ENCODE measurements at places on chromosomes 4 and X.

DNA sequence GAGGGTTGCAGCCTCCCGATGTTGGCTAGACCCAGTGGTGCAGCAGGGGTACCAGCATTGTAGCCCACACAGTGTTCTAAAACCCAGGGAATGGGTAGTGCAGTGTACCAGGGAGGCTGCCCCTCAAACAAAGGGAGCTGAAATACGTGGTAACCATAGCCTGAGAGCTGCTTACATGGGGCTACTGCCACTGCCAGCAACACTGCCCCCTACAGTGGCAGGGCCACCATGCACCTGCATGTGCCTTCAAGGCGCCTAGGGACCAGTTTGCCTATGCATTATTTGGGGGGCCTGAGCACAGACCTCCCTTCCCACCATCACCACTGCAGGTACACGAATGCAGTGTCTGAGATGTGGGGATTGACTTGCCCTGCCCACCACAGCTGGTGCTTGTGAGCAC lies 21.0 kb upstream of the BMP15 start:
- DNase-seq, result no peak

DNA sequence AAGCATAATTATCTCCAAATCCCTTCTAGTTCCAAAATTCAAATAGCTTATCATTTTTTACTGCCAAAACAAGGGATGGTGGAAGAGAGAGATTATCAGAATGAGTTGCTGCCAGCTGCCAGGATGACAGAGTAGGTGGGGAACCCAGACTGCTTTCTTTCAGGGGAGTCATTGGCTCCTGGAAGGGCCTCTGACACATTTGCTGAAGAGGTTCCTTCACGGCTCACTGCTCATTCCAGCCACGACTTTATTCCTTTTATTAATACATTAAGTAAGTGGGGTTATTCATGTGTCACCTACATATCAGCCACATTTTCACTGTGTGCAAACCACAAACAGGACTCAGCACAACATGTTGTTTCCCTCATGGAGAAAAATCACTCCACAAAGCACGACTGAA lies 12.7 kb upstream of the SMIM43 start:
- DNase-seq, result no peak

GRCh38 chrX:85024044-85024443 lies 20.4 kb downstream of the APOOL start:
- no peak for DNase-seq

- no peak for DNase-seq
These were observed 63.8 kb upstream of the TAPT1 start for GRCh38 chr4:16289897-16290554.

DNA sequence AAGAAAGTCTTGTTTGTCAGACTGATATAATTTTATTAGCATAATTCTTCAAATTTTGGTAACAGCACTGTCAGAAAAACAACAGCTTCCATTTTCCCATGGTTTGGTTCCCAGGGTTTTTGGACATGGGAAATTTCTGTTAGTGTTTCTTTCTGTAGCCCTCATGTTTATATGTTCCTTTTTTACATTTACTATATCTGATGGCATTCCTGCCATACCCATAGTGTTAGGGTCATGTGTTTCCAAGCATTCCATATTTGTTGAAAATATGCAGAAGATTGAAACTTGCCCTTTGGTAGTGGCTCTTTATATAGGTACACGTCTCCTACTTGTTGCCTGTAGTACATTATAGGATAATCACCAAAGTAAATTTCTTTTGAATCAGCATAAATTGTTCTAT lies 65.8 kb downstream of the PDLIM5 start:
- no peak for DNase-seq

GRCh38 chr4:169571435-169571834 lies 40.9 kb downstream of the NEK1 start:
- no peak for DNase-seq

GRCh38 chrX:28329156-28329555 lies 258.1 kb upstream of the IL1RAPL1 start:
- DNase-seq, result no peak

DNA sequence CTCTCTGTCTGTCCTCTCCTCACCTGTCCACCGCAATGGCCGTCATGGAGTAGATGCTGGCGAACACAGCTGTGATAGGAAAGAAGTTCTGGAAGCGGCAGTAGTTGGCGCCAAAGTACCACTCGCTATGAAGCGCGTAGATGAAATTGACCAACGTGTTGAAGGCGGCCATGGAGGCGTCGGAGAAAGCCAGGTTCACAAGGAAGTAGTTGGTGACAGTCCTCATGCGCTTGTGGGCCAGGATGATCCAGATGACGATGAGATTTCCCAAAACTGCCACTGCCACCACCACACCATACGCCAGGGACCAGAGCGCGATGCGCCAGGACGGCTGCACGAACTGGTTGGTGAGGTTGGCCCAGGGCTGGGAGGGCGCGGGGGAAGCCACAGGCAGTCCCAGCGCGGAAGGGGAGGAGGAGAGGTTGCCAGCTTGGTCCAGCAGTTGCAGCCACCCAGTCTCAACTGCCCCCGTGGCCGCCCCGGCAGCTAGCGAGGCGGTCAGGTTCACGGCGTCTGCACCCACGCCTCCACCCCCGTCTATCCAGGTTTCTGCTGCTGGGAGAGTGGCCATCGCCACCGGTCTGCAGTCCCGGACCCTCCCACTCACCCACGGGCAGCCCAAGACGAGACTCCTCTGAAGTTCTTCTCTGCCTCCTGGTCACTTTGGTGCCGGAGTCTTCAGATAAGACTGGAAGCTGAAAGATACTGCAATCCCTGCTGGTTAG lies 518 bp downstream of the TACR3 start:
- DNase-seq, result no peak

GRCh38 chr4:87614292-87614890 lies 6.1 kb downstream of the DSPP start:
- no peak for DNase-seq

DNA sequence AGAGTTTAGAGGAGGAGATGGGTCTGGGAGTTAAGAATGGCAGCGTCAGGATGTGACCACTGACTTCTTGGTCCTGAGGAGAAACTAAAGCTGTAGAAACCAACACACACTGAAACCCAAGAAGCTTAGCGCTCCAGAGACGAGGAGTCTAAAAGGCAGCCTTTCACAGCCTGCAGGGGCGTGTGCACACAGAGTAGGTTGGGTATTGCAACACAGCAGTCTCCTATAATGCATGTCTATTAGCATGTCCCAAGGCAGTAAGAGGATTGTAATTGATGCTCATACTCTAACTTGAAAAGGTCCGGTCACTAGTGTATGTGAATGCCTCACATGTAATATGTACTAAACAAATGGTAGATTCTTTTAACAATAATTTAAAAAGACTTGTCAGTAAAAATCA lies 57.4 kb downstream of the PTTG2 start:
- DNase-seq, result no peak

GRCh38 chrX:9163214-9163709 lies 129.3 kb upstream of the FAM9B start:
- DNase-seq, result no peak

GRCh38 chr4:98558471-98559169 lies 99.8 kb downstream of the TSPAN5 start:
- no peak for DNase-seq

GRCh38 chr4:4327652-4328121 lies 37.6 kb downstream of the ZBTB49 start:
- DNase-seq, result no peak

DNA sequence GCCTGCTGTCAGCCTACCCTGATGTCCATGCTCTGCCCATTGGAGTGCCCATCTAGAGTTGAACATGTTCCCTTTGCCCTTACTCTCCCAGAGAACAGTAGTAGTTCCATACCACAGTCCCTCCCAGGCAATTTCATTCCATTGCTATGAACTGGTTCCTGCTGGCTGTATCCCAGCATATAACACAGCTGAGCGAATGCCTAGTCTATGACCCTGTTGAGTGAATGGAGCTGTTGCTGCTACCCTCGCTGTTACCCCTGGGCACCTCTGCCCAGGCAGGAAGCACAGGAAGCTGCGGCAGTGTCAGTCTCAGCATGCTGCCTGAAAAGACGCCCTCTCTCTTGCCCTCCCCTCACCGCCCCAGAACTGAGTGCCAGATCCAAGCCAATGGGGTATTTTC lies 73.3 kb downstream of the SOX3 start:
- DNase-seq, result no peak

- DNase-seq, result no peak
These were observed 31.4 kb upstream of the JAKMIP1 start for GRCh38 chr4:6231663-6232165.

DNA sequence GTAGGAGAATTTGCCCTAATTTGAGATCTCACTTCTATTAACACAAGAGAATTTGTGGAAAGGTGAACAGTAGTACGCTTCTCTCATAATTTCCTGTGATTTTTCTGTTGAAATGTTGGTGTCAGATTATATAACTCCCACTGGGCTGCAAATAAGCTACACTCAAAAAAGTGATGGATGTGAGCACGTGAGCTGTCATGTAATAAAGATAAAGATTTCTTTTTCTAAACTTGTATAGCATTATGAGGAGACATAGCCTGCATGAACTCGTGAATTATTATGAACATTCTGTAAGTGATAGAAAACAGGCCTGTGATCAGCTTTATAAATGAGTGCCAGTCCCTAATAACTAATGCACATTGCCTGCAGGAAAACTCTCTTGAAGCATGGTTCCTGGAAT lies 356.6 kb upstream of the ACTRT1 start:
- DNase-seq, result no peak

GRCh38 chr4:158540125-158540907 lies 18.6 kb downstream of the RXFP1 start:
- DNase-seq, result no peak

- DNase-seq, result no peak
These were observed 12.8 kb upstream of the TMEM131L start for GRCh38 chr4:153453402-153453801.

GRCh38 chr4:926538-926937 lies 5.6 kb downstream of the GAK start:
- DNase-seq, result no peak

DNA sequence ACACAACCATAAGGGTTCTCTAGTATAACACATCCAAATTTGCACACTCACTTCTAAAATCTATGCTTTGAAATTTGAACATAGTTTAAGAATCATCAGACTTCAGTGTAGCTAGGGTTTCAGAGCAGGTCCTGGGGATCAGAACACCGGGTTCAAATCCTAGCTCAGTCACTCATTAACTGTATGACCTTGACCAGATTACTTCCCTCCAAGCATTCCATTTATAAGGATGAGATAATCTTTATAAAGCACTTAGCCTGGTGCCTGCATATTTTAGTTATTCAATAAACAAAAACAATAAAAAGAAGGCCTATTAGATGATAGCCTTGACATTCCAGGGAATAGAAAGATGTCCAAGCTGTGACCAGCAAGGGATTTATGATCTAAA lies 4.8 kb upstream of the STBD1 start:
- no peak for DNase-seq

- no peak for DNase-seq
These were observed 13.3 kb upstream of the CENPU start for GRCh38 chr4:184747034-184747830.

GRCh38 chr4:118850488-118851173 lies 14.7 kb upstream of the SEC24D start:
- DNase-seq, result peak; percentile 59

DNA sequence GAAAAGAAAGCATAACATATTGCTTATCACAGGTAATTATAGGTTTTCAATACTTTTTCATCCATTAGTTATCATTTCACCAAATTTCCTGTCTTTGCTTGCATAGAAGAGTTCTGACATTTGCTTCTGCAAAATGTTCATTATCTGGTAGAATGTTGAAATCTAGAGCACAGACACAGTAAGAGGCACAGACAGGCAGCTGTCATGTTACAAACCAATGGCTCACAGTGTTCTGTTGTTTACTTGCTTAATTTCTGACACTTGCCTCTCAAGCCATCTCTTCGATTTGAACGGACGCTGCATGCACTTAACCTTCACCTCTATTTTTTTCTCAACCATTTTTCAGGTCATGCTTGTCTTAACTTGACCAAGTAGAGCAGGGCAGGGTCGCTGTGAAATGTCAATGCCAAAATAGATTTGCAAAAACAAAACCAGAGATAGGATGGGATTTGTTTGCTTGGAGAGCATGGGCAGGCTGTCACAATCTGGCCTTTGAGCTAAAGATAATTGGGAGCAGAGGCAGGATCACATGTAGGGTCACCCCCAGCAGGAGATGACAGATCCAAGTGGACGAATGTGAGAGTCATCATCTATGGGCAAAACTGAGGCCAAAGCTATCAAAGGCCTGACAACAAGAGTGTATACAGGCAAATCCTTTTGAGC lies 292.3 kb downstream of the SMARCA1 start:
- no peak for DNase-seq

- DNase-seq, result no peak
These were observed 3.1 kb downstream of the SMS start for GRCh38 chrX:21943460-21944135.

DNA sequence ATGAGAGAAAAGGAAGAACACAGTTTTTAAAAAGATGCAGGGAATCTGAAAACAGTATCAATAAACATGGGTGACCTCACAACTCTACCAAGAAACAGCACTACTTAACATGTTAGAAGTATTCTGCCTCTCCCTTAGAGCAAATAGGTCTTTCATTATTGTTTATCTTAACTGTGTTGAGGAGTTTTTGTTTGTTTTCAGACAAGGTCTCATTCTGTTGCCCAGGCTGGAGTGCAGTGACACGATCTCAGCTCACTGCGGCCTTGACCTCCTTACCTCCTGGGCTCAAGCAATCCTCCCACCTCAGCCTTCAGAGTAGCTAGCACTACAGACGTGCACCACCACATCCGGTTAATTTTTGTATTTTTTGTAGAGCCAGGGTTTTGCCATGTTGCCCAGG lies 165.3 kb upstream of the PRDX4 start:
- DNase-seq, result no peak

DNA sequence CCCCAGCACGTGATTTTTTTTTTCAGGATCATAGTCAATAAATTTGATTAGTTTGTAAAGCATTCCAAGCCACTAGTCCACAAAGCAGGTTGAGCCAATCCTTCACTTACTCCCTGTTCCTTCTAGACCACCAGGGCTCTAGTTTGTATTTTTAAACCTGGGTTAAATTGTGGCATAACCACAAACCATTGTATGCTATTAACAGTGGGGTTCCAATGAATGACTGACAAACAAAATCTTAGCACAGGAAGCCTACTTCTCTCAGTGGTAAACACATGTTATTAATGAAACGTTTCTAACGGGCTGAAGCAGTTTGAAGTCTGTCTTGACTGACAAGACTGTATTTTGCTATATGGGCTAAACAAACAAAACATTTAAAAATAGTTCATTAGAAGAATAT lies 48.6 kb upstream of the GYPA start:
- no peak for DNase-seq

DNA sequence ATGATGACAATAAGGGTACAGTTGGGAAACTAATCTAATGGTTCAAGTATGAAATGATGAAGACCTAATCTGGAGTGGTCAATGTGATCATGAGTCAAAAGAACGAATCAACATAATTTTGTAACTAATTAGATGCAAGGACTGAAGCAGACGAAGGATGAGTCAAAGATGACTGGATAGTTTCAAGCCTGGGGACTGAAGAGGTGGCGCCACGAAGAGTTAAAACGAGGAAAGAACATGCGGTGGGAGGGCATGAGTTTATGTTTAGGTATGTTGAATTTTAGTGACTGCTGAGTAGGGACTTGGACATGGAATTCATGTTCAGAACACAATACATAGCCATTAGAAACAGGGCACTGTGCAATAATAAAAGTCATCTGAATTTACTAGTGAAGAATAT lies 221.5 kb upstream of the FAM241A start:
- DNase-seq, result no peak

GRCh38 chrX:46579250-46579649 lies 5.7 kb downstream of the CHST7 start:
- DNase-seq, result no peak

Data from CD4-positive, alpha-beta T cell treated with Interleukin-6 for 4 hours (primary cell).